Thoracic aorta (tissue), 2 donors: ENCODE measurements at places on chromosomes 12 and 14. TPM values are rescaled to one million over a fixed set of nuclear protein-coding genes. Genes with fewer than 3 reads are reported as not detected.

AQP6 gene
- not detected for total RNA-seq

ASB2 gene
- 48.3 TPM for total RNA-seq

MDGA2 gene
- total RNA-seq = not detected

OSGEP gene
- 66.2 TPM for total RNA-seq

TC2N gene
- total RNA-seq = 172 TPM

GLS2 gene
- not detected for total RNA-seq

SIX6 gene
- total RNA-seq = not detected

PTPN21 gene
- total RNA-seq = 32.5 TPM

GRCh38 chr12:56042843-56043242 is 1.1 kb downstream of the RPS26 start:
- DNase-seq = no peak

DNA sequence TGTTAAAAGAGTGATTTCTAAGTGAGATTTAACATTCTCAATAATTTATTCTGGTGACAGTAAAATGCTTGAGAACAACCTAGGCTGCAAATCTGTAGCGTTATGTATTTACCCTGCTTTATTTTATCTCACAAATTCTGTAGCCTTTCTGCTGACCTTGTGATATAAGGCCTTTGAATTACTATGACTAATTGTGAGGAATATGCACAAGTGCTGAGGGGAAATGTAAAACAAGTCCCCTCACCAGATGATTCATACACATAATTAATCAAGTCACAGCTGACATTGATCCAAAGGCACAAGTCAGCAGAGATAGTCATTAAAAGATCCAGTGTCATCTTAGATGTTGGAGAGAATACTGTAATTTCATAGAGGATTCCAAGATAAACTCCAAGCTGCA is 992.7 kb upstream of the USP15 start:
- DNase-seq = no peak

- DNase-seq = no peak
Measured at GRCh38 chr12:53287741-53288216, 7.6 kb upstream of the PFDN5 start.

- no peak for DNase-seq
Measured at GRCh38 chr14:101286271-101287018, 274.9 kb upstream of the DIO3 start.

- no peak for DNase-seq
Measured at GRCh38 chr12:54229624-54230212, 40.9 kb upstream of the SMUG1 start.

GRCh38 chr12:87931812-87932211 is 97.4 kb downstream of the C12orf50 start:
- DNase-seq = no peak

DNA sequence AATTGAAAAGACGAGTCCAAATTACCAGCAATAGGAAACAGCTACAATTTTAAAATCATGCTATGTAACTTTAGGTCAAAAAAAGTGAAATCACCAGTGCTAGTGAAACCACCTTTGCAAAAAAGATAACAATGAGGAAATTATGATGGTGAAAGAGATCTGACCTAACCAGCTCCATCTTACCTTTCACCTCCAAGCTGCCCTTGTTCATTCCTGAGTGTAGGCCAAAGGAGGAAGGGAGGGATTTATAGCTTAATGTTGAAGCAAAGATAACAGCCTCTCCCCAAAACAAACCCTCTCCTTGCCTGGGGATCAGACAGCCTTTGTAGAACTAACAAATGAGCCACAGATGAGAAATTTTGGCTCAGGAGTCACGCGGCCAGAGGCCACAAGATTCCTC is 83.2 kb upstream of the EIF5 start:
- no peak for DNase-seq

- DNase-seq = no peak
Measured at GRCh38 chr14:68753690-68754089, 39.2 kb downstream of the ZFP36L1 start.

DNA sequence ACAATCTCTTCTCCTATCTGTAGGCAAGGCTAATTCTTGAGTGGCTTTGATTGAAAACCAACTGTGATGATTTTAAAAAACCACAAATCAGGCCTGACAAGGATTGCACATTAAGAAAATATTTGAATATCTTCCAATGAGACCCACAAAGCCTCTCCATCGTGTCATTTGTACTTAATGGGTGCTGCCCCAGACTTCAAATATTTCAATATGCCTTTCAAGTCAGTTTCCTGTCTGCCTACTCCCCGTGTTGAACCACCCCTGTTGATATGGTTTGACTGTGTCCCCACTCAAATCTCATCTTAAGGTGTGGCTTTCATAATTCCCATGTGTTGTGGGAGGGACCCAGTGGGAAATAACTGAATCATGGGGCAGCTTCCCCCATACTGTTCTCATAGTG is 159.7 kb upstream of the EGLN3 start:
- no peak for DNase-seq

GRCh38 chr12:19131025-19131444 is 1.5 kb downstream of the PLEKHA5 start:
- no peak for DNase-seq

- DNase-seq = no peak
Measured at GRCh38 chr14:91380610-91381371, 36.8 kb downstream of the CCDC88C start.

- DNase-seq = no peak
Measured at GRCh38 chr12:40241741-40242140, 16.9 kb downstream of the LRRK2 start.

DNA sequence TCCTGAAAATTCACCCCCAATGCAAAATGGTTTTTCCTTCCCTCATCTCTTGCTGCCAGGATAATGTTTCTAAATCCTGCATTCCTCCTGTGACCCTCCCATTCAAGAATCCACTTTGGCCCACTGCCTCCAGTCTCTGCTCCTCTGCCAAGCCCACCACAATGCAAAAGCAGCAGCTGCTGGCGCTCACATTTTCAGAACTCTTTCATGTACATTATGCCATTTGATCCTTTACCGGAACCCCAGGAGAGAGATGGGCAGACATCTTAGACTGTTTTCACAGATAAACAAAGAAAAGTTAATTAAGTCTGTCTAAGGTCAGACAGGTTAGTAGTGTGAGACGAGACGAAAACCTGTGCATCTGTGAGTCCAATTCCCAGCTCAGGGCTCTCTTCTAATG is 12.9 kb downstream of the LRIG3 start:
- no peak for DNase-seq

GRCh38 chr14:30624132-30624423 is 2.0 kb downstream of the SCFD1 start:
- no peak for DNase-seq

- no peak for DNase-seq
Measured at GRCh38 chr14:77439861-77440260, 16.5 kb upstream of the NOXRED1 start.

DNA sequence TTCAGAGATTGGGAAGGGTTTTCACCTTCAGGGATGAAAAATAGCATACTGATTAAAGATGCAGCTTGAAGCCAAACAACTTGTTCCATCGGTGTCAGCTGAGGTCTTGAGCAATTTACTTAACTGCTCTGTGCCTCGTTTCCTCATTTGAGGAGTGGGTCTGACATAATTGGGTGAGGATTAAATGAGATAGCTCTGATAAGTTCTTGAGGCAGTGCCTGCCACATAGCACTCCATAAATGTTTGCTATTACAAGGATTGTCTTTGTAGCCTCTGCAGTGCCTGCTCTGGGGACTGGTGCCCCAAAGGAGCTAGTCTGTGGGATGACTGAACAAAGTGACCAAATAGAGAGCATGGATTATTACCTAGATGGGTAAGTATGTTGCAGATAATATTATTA is 50.6 kb downstream of the ATP23 start:
- no peak for DNase-seq

GRCh38 chr14:48527832-48528231 is 852.4 kb upstream of the MDGA2 start:
- DNase-seq = no peak

GRCh38 chr14:67589204-67589770 is 10.8 kb downstream of the PIGH start:
- no peak for DNase-seq

DNA sequence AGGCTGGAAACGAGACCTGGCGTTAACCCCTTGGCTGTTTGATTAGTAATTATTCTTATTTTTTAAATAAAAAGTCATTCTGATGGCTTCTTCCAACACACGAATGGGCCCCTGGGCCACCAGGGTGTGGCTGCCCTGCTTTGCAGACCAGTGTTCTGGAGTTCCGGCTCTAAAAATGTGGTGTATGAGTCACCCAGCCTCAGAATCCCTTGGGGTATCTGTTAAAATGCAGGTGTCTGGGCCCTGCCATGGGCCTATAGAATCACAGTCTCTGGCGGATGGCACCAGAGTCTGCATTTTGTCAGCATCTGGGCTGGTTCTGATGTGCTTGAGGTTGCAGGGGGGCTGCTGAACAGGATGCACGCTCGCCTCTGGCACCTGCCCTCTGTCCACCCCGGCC is 2.5 kb upstream of the PSMC1 start:
- DNase-seq = no peak

DNA sequence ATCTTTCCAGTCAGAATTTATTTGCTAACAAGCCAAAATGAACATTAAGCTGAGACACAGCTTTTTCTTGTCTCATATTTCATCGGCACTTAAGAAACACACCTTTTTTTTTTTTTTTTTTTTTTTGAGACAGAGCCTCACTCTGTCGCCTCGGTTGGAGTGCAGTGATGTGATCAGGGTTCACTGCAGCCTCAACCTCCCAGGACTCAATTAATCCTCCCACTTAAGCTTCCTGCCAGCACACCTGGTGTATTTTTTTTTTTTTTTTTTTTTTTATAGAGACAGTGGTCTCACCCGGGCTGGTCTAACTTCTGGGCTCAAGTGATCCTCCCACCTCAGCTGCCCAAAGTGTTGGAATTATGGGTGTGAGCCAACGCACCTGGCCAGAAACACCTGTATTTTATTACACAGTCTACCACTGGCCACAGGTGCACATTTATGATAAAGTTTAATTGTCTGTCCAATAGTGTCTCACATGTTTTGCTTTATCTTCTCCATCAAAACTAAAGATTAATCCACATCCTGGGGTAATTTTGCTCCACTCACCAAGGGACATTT is 62.7 kb downstream of the C2CD5 start:
- no peak for DNase-seq

DNA sequence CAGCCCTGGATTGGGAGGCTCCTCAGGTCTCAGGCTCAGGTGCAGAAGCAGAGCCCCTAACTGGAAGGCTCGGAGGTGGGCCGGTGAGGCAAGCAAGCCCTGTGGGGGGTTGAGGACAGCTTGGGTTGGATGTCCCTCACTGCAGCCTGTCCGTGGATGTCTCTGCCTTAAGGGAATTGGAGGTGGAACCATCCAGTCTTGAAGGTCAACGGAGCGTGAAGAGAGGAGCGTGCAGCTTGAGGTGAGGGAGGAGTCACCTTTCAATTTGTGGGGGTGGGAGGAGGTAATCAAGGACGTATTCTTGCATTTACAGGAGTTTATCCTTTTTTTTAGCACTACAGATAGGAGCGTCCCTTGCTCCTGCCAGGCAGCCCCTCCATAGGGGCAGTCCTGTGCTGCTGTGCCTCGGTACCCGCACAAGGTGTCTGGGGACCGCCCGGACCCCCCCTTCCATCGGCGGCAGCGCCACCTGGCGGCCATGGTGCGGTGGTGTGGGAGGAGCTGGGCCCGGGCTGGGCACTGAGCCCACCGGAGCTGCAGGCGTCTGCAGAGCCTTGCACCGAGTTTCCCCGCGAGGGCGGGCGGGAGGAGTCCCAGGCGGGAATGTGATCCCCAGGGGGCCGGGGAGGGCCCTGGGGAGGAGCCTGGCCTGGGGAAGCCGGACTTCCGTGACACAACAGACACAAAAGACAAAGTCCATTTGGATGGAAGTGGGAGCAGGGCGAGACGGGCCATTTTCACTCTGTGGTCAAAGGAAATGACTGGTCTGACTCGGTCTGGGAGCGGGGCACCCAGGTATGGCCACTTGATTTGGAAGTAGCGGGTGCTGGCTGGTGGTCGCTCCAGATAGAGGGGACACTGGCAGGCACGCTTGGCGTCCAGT is 864 bp downstream of the DNAJC22 start:
- DNase-seq = no peak

- DNase-seq = no peak
Measured at GRCh38 chr12:1289371-1290155, 298.5 kb downstream of the ERC1 start.

- no peak for DNase-seq
Measured at GRCh38 chr12:68264857-68265256, 11.5 kb upstream of the IL22 start.

- DNase-seq = no peak
Measured at GRCh38 chr12:116123451-116124258, 153.8 kb downstream of the MED13L start.

DNA sequence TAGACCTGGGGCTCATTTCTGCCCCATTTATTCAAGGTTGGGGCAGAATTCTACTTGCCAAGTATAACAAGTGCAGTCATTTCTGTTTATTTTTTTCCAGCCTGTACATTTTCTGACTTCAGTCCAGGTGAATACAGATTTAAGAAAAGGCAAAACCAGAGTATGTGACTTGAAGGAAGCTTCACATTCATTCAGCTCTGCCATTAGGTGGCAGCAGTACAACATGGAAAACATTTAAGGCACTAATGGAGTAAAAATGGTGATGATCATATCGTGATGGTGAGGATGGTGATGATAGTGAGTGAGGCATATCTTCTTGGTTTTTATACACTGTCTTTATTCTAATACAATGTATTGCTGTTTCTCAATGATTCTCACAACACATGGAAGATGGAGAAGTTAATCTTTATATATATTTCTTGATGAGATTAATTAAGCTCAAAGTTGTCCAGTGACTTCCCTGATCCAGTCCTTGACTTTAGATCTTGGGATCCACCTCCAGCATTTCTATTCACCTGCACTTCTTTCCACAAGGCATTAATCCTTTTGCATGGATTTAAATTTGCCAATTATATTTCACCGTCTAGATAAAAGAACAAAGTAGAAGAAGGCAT is 176.7 kb upstream of the SEL1L start:
- DNase-seq = no peak

DNA sequence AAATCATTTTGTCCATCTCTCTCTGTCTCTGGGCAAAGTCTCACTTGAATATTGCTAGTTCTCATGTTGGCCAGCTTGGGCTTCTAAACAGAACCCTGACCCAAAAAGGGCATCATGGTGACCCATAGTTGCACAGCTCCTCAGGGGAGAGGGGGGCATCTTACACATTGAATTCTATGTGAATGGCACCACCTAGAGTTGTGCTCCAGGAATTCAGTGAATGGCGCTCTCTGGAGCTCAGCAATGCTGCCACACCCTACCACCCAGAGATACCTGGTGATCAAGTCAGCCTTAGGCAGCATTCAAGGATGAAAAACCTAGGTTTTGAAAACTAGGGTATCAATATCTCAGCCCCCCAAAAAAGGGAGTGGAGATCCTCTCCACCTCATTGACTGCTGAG is 50.6 kb downstream of the SMUG1 start:
- DNase-seq = no peak

GRCh38 chr14:78023112-78023511 is 147.1 kb upstream of the NRXN3 start:
- DNase-seq = no peak

DNA sequence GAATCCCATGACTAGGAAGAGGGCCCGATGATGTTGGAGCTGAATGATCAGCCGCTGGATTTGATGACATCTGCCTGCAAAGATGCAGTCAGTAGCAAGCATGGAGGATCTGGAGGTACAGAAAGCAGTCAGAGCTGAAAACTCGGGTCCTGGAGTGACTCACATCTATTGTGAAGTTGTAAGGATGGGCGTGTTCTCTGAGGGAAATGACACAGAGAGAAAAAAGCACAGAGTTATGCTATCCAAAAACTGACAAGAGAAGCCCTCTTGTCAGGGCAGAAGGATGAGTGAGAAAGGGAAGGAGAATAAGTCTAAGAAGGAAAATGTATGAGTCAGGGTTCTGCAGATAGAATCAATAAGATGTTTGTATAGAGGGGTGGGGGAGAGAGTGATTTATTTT is 380.4 kb upstream of the CCDC196 start:
- no peak for DNase-seq

- no peak for DNase-seq
Measured at GRCh38 chr14:94180655-94181271, 6.6 kb downstream of the PPP4R4 start.
